ENCODE measurements at places on chromosomes 1 and 21.

DNA sequence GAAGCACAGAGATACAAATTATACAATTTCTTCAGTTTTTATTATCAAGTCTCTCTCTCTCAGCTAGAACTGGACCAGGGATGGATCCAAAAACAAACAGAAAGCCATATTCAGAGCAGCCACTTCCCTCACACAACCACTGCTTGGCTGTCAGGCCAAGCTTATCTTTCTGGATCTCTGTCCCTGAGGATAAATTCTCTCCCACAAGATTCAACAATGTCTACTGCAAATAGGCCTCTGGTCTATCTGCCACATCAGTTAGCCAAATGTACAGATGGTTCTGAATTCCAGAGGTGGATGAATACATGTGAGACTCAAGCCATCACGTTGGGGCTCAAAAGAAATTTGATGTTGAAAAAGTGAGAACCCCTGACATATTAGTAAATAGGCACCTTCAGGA, 350.9 kb downstream of the LTN1 start:
- DNase-seq = no peak

DNA sequence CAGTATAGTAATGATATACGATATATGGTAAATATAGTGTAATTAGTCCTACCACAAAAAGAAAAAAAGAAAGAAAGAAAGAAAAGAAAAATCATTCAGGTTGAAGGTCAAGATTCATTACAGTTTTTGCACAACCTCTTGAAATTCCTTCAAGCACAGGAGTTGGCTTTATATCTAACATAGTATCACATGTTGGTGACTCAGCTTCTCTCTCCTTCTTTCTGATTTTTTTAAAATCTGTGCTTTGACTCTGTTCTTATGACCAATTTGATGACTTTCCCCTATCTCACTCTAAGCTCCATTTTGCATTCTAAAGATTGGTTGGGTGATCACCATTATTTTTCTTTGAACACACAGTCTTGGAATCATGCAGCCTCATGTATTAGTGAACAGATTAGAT, 148.2 kb upstream of the COL11A1 start:
- no peak for DNase-seq

DNA sequence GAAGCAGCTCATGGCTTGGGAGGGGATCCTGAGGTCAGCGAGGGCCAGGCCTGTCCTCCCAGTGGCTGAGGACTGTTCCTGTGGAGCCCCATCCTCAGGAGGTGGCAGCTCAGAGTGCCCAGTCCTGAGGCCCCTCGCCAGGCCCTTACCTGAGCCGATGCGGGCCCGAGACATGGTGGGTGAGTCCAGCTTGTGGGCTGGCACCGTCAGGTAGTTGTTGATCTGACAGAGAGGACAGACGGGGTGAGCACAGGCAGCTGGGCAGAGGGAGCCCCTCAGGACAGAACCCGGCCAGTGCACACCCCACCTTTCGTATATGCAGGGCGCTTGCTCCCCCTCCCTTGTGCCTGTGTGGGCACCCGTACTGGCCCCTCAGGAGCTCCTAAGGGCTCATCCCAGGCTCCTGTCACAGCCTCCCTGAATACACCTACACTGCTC, 53.9 kb downstream of the SLC9A1 start:
- no peak for DNase-seq

- no peak for DNase-seq
Measured at GRCh38 chr1:198542632-198543031, 2.2 kb upstream of the ATP6V1G3 start.

GRCh38 chr1:219109424-219110018, 64.2 kb upstream of the LYPLAL1 start:
- no peak for DNase-seq

GRCh38 chr1:26618561-26618960, 77.3 kb upstream of the ARID1A start:
- DNase-seq = no peak

DNA sequence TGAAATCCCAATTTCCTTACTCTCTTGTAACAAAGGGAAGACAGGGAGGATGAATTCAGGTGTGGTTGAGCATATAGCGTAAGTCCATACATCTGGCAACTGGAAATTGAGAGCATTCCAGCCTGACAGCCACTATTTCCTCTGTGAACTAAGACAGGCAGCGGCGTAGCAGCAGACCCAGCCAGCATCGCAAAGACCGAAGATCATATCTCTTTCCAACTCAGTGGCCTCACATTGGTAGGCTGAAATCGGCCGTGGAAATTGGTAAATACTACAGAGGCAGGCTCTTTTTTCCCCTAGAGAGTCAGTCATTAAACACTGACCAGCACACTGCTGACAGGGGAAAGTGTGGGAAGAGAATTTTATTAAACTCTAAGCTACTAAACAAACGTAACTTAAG, 43.4 kb downstream of the TARBP1 start:
- no peak for DNase-seq

DNA sequence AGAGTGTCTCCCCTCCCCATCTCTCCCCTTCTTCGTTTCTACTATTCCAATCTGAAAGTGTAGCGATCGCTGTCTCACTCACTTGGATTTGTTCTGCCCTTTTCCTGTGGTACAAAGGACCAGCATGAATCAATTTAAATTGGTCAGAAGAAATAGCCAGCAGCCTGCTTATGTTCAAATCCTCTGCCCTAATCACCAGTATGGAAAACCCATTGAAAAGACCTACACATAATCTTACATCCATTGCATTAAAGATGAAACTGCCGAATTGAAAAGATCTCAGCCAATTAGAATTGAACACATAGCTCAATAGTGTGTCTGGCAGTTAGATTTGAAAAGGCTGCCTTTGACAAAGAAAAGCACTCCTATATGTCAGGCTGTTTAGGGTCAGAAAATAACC, 122.6 kb downstream of the TNNI3K start:
- DNase-seq = no peak

GRCh38 chr1:157085421-157085820, 14.2 kb downstream of the ETV3L start:
- DNase-seq = no peak

GRCh38 chr1:206041640-206042039, 11.3 kb upstream of the RHEX start:
- no peak for DNase-seq

DNA sequence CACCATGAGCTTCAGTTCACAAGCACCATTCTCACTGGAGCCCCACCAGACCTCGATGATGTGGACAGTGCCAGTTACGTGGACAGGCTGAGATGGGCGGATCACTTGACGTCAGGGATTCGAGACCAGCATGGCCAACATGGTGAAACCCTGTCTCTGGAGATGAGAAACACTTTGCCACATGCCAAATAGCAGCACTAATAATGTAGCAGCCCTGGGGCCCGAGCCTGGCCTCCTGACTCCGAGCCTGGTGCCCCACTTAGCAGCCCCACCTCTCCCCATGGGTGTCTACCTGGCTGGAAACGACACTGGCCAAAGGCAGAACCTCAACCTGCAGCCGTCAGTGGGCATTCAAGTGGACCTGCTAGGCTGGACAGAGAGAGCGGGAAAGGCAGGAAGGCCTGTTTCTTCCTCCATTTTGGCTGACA, 129.1 kb downstream of the TOMM20 start:
- DNase-seq = no peak

Data from CD4-positive, alpha-beta memory T cell (primary cell).